ENCODE measurements at places on chromosomes 13 and 19.

GRCh38 chr19:5343848-5344247, 3.2 kb upstream of the PTPRS start:
- no peak for DNase-seq

DNA sequence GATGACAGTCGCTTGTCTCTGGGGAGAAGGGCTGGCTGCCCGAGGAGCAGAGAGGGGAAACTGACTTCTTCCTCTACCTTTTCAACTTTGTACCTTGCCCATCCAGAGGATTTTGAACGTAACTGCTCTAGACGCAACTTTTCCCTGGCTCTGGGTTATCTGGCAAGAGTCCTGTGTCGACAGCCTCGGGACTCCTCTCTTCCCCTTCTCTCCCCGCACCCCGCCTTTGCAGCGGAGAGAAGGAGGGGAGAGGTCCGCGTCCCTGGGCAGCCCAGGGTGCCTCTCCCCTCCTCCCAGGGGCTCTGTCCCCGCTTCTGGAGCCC, 574 bp downstream of the SH3GL1 start:
- no peak for DNase-seq

DNA sequence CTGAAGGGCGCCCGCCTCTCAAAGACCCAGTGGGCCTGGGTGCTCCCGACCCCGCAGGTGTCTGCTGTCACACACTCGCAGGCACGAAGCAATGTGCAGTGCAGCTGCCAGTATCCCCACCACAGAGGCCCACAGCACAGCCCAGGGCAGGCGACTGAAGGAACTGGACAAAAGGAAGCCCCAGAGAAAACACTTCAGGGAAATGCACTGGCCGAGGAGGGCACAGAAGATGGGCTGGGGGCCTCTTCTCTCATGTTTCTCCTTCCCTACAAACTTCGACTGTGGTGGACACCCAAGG, 10.0 kb downstream of the AKAP8 start:
- no peak for DNase-seq

- no peak for DNase-seq
Measured at GRCh38 chr13:46595136-46595884, 42.3 kb downstream of the LRCH1 start.

GRCh38 chr19:14182476-14182875, 23.5 kb downstream of the ADGRL1 start:
- DNase-seq: no peak

DNA sequence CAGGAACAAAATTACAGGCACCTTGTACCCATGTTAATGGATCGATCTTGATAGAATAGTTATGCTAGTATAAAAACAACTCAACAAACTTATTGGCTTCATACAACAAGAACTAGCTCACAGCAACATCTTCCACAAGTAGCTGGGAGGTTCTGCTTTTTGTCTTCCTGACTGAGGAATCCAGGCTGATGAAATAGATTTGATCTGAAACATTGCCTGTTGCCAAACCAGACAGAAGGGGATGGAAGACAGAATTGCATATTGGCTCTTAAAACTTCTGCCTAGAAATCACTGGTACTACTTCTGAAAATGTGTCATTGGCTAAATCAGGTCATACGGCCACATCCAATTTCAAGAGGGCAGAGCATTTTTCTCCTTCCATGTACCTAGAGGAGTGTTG, 267.3 kb downstream of the RFC3 start:
- no peak for DNase-seq

GRCh38 chr19:13796301-13797057, 1.2 kb downstream of the ZSWIM4 start:
- DNase-seq: no peak

DNA sequence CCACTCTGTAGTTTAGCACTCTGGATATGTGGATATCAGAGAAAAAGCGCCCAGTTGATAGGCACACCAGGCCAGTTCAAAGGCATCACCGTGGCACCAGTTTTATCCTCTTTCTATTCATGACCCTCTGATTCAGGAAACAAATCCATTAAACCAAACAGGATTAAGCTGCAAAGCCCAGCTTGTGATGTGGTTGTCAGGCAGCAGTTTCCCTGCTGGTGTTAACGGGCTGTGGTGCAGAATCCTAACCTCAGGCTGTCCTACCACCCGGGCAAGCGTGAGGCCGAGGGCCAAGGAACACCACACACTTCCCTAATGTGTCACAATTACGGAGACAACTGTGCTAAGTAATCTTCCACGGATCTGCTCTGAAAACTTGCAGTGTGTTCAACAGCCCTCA, 209.1 kb downstream of the OLFM4 start:
- no peak for DNase-seq

DNA sequence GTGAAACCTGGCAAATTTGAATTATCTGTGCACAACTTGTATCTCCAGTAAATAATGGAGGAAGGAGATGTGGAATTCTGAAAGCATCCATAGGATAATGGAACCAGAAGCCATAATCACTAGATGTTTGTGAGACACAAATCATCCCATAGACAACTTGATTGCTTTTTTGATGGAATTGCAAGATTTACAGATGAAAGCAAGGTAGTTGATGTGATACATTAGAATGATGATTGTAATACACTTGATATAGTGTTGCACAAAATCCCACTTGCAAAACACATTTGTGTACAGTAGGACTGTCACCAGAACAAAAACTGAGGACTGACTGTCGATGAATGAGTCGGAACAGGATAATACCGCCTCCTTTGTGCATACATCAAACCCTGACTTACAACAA, 178.3 kb downstream of the IRS2 start:
- DNase-seq: no peak

- no peak for DNase-seq
Measured at GRCh38 chr19:47752440-47753211, 7.3 kb downstream of the NOP53 start.

DNA sequence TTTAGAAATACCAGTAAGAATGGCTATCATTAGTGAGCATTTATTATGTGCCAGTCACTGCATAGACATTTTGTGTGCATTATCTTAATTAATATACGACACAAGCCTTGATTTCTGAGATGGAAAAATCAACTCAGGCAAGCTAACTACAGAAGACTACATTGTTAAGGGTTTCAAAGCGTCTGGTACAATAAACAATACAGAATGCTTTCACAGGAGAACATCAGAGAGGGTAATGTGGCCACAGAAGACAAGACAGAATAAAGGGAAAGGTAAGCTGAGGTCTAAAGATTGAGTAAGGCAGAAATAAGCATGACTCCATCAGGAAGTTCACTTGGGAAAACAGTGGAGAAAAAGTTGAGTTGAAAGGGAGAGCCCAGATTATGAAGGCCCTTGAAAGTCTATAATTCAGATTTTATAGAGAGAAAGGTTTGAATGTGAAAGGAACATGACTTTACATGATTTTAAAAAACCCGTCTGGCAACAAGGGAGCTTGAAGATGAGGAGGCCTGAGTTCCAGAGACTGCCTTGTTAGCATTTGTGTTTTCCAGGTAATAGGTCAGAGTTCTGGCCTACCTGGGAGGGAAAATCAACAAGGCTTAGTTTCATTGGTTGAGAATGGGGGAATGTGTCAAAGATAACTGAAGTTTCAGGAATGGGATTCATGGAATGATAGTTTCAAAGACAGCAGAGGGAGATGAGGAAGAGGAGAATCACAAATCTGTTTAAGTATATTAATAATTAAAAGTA, 1.8 kb upstream of the MBNL2 start:
- DNase-seq: no peak

- DNase-seq: no peak
Measured at GRCh38 chr13:48318377-48318811, 14.8 kb downstream of the RB1 start.

DNA sequence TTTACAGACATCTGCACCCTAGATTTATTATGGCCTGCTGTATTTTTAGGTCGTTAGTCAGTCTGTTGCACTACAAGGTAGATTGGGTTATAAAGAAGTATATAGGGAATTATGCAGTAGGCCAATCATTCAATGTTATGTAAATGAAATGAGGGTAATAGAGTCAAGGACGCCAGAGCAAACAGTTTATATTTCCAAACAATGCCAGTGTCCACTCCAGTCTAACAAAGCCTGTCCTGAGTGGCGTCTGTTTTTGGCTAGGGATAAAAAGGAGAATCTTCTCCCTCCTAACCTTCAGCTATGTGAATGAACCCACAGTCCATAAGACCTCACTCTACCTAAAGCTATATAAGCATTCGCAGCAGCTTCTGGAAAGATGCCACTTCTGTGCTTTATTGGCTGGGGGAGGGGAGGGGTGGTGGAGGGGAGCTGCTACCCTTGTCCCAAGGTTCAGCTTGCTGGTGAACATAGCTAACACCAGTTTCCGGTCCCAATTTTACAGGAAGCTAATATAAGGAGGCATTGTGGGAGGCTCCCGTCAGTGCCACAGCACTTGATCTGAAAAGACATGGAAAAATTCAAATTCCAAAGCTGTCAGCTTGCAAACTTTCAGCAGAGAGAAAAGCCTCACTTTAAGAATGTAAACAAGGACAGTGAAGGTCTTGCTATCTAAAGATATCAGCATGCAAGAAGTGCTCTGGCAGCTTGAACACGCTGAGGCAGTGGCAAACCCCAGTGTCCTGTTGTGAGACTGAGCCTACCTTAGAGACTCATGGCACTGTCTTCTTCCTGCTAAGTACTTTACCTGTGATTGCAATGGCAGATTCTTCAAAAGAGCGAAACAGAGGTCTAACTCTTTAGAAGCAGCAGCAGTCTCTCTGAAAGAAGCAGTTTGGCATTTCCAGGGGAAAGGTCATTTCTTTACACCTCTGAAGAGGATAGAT, 369.9 kb downstream of the PCDH9 start:
- DNase-seq: no peak

DNA sequence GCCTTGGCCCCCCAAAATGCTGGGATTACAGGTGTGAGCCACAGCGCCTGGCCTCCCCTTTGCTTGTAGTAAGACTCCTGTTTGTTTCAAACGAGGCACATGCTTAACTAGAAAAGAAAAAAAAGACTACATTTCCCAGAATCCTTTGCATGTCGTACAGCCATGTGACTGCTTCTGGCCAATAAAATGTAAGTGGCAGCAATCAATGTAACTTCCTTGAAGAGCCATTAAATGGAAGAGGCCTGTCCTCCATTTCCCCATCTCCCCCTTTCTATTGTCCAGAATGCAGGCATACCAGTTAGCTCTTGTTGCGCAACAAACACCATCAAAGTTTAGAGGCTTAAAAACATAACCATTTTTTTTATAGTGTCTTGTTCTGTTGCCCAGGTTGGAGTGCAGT, 10.4 kb upstream of the GPR32 start:
- no peak for DNase-seq

DNA sequence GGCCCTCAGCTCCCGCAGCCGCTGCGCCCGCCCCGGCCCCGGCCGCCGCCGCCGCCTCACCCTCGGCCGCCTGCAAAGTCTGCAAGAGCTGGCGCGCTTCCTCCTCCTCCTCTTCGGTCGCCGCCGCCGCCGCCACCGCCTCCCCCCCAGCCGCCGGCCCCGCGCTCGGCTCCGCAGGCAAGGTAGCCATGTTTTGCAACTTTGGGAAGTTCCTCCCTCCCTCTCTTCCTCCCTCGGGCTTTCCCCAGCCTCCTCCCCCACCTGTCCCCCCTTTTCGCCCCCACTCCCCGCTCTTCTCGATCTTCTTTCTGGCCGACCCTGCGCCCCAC, 433 bp downstream of the SIX5 start:
- no peak for DNase-seq

GRCh38 chr13:76383676-76384461, 502.3 kb downstream of the KCTD12 start:
- DNase-seq: peak; percentile 86

- DNase-seq: no peak
Measured at GRCh38 chr13:28475916-28476725, 18.8 kb downstream of the FLT1 start.

GRCh38 chr13:93266681-93267080, 40.1 kb downstream of the GPC6 start:
- DNase-seq: no peak

DNA sequence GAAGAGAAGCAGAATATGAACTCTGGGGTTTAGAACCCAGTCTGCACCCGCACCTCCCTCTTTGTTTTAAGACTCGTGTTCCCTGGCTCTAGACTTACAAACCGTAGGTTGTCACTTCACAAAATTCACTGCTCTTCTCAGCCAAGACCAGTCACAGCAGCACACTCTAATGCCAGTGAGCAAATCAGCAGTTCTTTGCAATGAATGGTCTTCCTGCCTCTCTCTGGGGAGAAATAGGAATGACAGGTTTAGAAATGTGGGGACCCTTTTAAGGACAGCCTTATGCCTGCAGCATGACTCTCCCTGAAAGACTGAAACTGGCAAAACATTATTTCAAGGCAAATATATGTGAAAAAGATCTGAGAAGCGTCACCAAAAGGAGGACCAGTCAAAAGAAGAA, 156.9 kb downstream of the KCTD15 start:
- no peak for DNase-seq

DNA sequence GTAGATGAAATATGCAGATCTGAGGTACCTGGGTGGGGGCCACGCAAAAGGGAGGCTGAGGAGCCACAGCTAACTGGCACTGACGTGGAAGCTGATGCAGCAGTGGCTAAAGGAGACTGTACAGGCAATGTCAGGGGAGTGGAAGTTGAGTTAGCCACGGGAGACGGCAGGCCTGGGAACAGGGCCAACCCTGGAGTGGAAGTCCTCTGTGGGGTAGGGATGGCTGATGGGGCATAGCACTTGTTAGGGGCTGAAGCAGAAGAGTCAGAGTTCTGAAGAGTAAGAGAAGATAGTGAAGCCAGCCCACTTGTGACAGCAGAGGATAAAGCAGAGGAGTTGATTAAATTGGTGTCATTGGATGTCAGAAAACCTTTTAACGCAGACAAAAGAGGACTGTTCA, 22.8 kb upstream of the STOML3 start:
- no peak for DNase-seq

GRCh38 chr13:96963786-96964475, 30.3 kb downstream of the OXGR1 start:
- no peak for DNase-seq

- DNase-seq: no peak
Measured at GRCh38 chr13:112325920-112326645, 50.1 kb upstream of the SPACA7 start.

GRCh38 chr13:94254737-94255136, 224.7 kb downstream of the DCT start:
- DNase-seq: no peak

DNA sequence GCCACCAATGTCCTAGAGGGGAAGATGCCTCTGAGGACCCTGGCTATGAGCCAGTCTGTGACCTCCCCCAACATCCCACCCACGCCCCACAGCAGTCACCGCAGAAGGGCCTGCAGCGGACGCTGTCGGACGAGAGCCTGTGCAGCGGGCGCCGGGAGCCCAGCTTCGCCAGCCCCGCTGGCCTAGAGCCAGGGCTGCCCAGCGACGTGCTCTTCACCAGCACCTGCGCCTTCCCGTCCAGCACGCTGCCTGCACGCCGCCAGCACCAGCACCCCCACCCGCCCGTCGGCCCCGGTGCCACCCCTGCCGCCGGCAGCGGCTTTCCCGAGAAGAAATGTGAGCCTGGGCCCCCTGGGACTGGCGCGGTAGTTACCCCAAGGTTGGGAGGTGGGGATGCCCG, 30.6 kb downstream of the DPF1 start:
- no peak for DNase-seq

DNA sequence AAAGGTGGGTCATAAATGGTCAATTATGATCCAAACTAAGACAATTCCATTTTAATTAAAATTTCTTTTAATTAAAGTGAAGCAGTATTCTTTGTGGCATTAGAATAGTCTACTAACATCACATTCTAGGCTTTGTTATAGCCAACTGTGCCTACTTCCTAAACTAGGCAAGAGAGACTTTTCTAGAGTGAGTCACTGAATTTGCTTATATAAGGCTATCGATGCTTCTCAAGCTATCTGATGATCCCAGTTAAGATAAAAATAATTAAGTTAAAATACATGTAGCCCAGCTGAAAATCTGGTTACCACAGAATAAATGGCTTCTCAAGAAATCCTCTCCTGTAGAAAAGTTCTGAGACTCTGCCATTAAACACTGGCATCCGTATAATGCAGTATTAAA, 12.5 kb downstream of the ANKRD10 start:
- DNase-seq: no peak
